Hippocampal formation (tissue), 2 donors: ENCODE measurements at places on chromosomes 6 and 20.
A peak's percentile ranks its signal among the peaks of the same experiment; 100 is the strongest.

DNA sequence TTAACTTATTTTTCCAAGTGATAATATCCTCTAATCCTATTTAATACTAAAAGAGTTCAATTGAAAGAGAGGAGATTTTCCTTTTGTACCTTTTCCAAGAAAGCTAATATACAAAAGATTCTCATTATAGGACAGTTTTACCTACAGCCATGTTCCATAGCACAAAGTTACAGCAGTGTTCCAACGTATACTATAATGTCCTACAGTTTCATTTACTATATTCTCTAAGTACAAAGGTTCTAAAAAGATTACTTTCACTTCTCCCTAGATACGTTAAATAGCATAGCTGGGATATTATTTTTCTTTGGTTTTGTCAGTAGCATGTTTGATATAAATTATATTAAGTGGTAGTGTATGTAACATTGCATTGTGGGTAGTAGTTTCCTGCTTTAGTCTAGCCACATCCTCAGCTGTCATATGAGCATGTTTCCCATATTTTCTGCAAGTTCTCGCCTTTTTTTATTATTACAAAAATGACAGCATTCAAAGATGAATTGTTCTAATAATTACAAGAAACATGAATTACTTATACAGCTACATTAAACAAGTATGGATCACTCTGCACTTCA, 4.4 kb upstream of the RUNX2 start:
- DNase-seq, result no peak

DNA sequence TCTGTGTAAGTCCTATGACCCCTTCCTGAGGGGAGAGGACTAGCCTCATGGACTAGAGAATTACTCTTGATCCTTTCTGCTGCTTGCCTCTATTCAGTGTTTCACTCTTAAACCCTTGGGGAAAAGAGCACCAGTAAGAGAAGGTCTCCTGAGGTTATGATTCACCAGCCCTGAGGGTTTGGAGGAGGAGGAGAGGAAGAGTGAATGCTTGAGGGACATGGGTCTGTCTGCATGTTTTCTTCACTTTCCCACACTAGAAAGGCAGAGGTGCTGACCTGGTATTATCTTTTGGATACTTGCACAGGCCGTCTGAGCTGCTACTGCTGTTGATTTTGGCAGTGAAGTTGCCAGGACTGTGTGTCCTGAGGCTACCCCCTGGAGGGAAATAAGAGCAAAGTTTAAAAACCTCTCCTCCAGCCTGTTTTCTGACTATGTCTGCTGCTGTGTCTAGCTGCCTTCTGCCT, 78.3 kb downstream of the CD109 start:
- DNase-seq, result no peak

DNA sequence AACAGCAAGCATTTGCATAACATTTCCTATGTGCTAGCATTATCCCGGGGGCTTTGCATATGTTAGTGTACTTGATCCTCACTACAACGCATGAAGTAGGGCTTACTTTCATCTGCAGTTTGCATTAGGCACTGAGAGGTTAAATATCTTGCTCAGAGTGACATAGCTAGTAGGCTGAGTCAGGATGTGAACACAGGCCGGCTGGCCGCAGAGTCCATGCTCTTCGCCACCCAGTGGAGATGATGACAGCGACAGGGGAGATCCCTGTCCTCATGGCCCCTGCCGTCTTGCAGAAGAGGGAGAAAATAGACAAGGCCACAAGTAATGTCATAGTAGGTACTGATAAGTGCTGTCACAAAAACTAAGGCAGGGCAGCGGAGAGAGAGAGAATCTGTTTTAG, 46.9 kb downstream of the LYRM4 start:
- DNase-seq, result no peak

GRCh38 chr6:134267917-134268361, 50.0 kb downstream of the SGK1 start:
- peak; percentile 64 for DNase-seq

- DNase-seq, result no peak
Observed at GRCh38 chr6:46368169-46368536, 123.1 kb downstream of the RCAN2 start.

GRCh38 chr6:145271577-145271976, 463.7 kb downstream of the EPM2A start:
- DNase-seq, result no peak

DNA sequence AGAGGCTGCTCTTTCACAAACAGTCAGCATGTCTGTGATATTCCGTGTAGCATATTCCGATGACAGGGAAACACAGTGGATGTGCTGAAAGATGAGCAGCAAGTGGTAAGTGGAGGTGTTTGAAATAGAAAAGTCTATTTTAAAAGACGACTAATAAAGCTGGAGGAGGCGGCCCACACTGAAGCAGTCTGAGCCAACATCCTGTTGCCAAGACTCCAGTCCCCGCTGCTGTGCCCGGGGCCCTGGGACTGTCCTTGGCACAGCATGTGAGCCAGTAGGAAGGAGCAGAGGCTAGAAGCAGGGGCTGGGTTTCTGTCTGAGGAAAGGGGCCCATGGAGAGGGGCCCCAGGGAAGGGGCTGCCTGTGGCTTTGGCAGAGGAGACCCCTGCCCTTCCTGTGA, 351.5 kb upstream of the CHD6 start:
- no peak for DNase-seq

DNA sequence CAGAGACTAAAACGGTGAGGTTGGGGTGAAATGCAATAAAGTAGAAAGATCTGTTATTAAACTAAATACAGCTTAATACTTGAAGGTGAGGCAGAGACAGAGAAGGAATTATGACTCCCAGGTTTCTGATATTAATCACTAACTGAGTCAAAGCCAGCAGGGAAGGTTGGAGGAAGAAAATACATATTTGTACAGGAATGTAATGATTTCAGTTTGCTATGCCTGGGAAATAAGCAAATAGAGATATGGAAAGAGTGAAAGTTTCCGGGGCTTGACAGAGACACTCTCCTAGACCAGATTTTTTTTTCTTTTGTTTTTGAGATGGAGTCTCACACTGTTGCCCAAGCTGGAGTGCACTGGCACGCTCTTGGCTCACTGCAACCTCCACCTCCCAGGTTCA, 76.8 kb downstream of the PTPRK start:
- no peak for DNase-seq

DNA sequence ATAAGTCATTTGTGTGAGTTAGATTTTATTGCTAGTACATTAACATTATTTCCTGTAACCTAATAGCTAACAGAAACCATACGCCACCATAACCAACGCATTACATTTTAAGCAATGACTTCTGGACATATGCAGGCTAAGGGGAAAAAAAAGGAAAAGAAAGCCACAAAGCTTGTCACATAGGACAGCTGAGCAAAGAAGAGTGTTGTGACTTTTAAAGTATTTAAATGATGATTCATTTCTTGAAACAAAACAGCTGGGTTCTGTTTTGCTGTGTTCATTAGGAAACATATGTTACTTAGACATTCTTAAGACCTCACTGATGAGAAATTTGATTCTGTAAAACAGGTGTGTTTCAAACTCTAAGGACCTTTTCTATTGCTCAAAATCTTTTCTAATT, 171.4 kb downstream of the COL9A1 start:
- DNase-seq, result no peak

DNA sequence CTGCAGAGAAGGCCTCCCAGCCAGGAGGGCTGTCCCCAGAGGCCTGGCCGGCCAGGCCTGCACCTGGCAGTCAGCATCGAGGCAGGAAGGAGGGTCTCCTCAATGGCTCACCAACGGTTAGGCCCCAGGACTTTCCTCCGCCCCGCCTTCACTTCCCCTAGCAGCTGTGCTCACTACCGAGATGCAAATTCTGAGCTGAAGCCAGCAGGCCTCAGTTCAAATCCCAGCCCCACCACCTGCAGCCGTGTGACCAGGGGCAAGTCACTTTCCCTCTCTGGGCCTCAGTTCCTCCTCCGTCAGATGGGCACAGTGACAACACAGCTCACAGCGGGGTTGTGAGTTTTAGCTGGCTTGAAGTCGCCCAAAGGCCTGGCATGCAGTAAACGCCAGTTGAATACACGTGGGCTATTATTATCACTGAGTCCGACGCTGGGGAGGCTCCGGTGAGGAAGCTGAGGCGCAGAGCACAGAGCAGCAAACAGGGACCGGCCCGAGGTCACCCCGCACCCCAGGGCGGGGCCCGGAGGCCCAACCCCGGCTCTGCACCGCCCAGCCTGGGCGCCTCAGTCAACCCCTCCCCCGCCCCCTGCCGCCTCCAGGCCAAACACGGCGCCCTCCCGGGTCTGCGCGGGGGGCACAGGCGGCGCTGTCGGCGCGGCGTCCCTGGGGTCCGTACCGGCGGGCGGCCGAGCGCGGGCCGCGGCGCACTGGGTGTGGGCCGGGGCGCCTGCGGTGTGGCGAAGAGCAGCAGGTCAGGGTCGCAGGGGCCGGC, 671 bp downstream of the E2F1 start:
- no peak for DNase-seq

- no peak for DNase-seq
Observed at GRCh38 chr6:95629551-95629950, 52.2 kb downstream of the MANEA start.

GRCh38 chr6:15531973-15532372, 130.9 kb downstream of the DTNBP1 start:
- DNase-seq, result no peak

DNA sequence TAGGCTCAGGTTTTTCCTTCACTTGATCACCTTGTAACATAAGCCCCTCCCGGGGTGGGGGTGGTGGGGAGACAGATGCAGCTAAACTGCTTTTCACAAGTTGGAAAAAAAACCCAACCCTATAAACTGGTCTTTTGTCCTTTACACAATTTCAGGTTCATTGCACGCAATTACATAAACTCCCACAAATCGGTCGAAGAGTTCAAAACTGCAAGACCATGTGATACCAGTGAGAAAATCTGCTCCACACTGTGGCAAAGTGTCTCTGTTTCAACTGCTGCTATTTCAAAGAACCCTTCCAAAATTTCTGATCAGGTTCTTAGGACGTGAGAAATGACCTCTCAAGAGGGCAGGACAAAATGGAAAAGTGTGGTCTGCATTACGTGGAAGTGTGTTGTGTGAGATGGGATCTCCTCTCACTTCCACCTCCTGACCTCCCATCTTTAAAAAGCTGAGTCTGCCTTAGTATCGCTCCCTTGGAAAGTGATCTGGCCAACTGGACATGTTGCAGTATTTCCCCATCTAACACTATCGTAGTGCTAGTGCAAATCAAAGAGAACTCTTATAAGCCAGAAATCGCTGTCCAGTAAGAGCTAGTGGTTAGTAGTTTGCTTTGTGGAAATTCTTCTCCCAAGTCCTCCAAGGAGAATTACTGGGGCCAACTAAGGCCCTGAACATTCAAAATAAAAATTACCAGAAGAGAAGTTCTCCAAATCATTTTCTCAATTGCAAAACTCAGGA, 60.1 kb downstream of the PRND start:
- no peak for DNase-seq

- no peak for DNase-seq
Observed at GRCh38 chr6:5817869-5818268, 188.9 kb downstream of the NRN1 start.

DNA sequence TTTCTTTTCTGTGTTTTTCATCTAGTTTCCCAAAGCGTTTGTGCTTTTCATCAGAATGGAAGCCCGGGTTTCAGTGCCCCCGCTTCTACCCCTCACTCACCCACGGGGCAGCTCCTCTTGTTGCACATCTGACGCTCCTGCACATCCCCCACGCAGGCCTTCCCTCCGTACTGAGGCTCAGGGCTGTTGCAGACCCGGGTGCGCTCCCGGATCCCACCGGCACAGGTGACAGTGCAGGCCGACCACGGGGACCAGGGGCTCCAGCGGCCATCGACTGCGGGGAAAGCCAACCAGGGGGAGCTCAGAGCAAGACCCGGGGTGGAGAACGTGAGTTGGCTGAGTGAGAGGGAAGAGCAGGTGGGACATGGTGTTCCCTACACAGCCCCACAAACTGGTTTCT, 19.0 kb downstream of the THBS2 start:
- no peak for DNase-seq

DNA sequence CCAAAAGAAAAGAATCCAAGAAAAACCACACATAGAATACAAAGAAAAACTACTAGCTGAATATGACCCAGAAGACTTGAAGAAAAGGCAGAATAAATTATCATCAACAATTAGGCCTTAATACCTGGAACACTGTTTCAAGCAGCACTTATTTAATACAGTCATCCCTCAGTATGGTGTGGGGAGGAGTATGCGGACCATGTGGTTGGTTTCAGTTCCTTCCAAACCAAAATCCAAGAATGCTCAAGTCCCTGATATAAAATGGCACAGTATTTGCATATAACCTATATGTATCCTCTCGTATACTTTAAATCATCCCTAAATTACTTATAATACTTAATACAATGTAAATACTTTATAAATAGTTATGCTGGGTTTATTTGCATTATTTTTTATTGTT, 16.1 kb downstream of the CDK19 start:
- DNase-seq, result no peak

DNA sequence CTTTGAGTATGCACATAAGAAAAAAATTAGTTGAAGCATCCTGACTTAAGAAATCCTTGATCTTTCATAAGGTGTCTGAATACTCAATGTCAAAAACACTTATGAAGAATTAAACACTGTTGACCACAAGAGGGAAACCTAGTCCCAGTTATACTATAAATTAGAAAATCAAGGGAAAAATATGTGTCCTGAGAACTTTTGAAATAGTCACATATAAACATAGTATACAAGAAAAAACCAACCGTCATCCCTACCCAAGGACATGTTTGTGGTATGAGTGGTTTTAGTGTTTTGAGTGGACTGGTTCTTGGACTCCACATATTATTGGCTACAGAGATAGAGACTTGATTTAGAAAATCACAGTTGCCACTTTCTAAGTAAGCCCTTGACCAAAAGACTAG, 7.6 kb upstream of the HLA-DRA start:
- DNase-seq, result no peak

- DNase-seq, result no peak
Observed at GRCh38 chr6:143079325-143079640, 18.6 kb downstream of the AIG1 start.

DNA sequence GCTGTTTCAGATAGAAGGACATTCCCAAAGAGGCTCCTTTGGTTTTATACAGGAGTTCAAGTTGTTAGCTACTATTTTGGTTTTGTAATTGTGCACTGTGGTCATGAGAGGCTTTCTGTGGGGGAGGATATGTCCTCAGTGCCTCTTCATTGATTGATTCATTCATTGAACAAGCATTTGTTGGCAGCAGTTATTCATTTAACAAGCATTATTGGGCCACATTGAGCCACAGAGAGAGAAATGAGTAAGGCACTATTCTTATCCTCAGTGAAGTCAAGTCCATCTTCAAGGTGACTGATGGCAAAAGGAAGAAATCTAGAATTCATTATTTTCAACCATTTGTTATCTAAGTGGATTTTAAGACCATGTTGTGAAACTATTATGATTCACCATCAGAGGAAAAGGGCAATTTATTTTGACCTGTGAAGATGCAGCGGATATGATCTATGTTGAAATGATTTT, 697.2 kb upstream of the CITED2 start:
- no peak for DNase-seq

GRCh38 chr6:129643176-129643575, 66.8 kb downstream of the ARHGAP18 start:
- DNase-seq, result no peak

- DNase-seq, result no peak
Observed at GRCh38 chr20:25071734-25072133, 10.2 kb downstream of the VSX1 start.
